ENCODE measurements at places on chromosomes 1 and 21. TPM values are rescaled to one million over a fixed set of nuclear protein-coding genes. Genes with fewer than 3 reads are reported as not detected.

Gene GJC2
- total RNA-seq: 0.58 TPM

Gene LDLRAD2
- total RNA-seq: 0.31 TPM

Gene TRIM45
- total RNA-seq: 15.0 TPM

Gene LCA5L
- total RNA-seq: not detected

Gene AADACL4
- total RNA-seq: not detected

Gene GPR137B
- total RNA-seq: 14.3 TPM

Gene KTI12
- 12.0 TPM for total RNA-seq

Gene KRTAP19-6
- not detected for total RNA-seq

Gene USH2A
- under 0.01 TPM for total RNA-seq
